ENCODE measurements at places on chromosomes 6 and 20.

GRCh38 chr6:32883789-32884188 lies 29.8 kb downstream of the PSMB9 start:
- no peak for DNase-seq

DNA sequence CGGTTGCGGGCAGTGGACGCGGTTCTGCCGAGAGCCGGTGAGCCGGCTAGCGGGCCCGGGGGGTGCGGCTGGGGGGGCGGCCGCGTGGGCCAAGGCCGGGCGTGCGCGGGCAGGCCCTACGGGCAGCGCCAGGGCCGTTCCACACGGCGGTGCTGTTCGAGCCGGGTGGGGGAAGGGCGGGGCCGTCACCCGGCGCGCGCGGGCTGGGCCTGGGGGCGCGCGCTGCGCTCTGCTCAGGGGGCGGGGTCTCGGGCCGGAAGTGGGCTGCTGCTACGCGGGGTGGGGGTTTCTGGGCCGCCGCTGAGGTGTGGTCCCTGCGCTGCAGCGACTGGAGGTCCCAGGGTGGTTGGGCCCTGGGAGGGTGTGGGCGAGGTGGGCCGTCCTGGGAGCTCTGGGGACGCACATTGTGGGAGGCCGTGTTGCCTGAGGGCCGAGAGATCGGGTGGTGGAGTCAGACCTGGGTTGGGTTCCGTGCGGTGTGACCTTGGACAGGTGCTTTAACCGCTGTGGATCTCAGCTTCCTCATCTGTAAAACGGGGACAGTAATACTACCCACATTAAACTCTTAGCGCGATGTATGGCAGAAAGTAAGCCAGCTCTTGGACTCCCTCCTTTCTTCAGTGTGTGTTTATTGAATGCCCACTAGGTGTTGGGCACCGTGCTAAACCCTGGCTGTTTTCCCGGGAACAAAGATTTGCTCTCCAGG lies 391 bp downstream of the MAPRE1 start:
- DNase-seq: peak; percentile 90

- DNase-seq: no peak
These were observed 143.0 kb upstream of the AHI1 start for GRCh38 chr6:135640449-135641111.

GRCh38 chr6:38508286-38508685 lies 131.4 kb downstream of the BTBD9 start:
- DNase-seq: no peak

- DNase-seq: no peak
These were observed 30.5 kb upstream of the IPCEF1 start for GRCh38 chr6:154386848-154387717.

DNA sequence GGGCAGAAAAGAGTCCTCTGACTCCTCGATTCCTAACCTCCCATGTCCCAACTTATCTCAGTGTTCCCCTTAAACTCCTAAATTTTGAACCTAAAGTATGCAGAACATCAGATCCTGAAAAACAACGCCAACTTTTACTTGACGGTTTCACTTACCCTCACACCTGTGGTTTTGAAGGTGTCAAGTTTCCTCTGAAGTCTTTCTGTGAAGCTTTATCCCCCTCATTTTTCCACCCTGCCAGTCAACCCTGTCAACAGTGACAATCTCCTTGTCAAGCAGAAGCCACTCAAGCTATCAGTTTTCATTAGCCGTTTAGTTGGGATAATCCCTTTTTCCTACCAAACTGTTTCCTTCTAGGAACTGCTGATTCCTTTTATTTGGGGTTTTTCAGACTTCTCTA lies 245.4 kb upstream of the PREP start:
- no peak for DNase-seq

GRCh38 chr20:1993986-1994385 lies at the start of gene PDYN:
PDYN (minus strand) TSS chr20:1994058; CDS start chr20:1983084, 10,974 bp downstream.
- DNase-seq: no peak

- DNase-seq: no peak
These were observed 1.5 kb upstream of the ARID1B start for GRCh38 chr6:156775717-156776116.

DNA sequence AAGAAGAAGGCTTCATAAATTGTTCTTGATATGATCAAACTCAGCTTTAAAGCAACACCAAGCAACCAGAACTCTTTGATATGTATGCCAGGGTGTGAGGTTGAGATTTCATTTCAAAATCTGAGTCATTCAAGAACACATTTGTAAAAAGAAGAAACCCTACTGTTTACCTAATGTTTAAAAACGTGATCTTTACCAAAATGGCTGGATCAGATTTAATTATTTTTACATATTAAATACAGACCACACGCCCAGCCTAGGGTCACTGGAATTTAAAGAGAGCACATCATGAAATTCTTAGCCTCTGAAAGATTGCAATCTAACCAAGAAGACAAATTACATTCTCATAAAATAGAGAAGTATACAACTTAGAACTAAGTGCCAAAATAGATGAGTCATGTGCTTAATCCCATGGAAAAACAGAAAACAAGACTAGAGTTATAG lies 206.8 kb upstream of the SMLR1 start:
- no peak for DNase-seq

- no peak for DNase-seq
These were observed 89.5 kb downstream of the MAP3K7 start for GRCh38 chr6:90497411-90497810.

DNA sequence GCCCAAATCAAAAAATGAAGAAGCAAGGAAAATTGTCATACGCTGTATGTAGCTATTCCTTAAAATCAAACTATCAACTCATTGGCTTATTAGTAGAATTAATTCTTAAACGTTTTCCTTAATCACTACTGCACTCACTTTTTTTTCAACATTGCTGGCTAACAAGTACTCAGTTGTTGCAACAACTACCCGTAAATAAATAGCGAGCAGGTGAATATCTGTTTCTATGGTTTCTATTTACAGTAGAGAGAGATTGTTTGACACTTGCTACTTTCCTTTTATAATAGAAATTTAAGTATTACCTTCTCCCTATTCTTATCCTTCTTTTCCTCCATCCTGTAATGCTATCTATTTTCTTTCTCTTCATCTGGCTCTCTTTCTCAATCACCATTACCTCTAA lies 25.1 kb downstream of the FRK start:
- DNase-seq: no peak

GRCh38 chr6:158666628-158667359 lies 16.9 kb downstream of the SYTL3 start:
- DNase-seq: no peak

- no peak for DNase-seq
These were observed 294.7 kb downstream of the FARS2 start for GRCh38 chr6:5556011-5556410.

- DNase-seq: no peak
These were observed 3.4 kb upstream of the ANGPT4 start for GRCh38 chr20:919491-919916.

- DNase-seq: peak; percentile 57
These were observed at the start of gene CCDC170 for GRCh38 chr6:151493804-151494234. CCDC170 (plus strand) TSS chr6:151494017; CDS start chr6:151494129, 112 bp downstream.

DNA sequence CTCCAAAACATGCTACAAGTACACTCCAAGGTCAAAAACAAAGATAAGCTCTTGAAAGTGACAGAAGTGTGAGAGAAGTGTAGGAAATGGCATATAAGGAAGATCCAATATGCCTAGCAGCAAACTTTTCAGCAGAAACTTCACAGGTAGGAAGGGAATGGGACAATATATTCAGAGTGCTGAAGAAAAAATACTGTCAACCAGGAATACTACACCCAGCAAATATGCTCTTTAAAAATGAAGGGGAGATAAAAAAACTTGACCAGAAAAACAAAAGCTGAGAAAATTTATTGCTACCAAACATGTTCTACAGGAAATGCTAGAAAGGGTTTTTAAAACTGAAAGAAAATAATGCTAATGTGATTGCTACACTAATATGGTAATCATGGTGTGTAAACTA lies 46.2 kb downstream of the THBS2 start:
- no peak for DNase-seq

GRCh38 chr20:49186535-49187329 lies 1.4 kb downstream of the STAU1 start:
- DNase-seq: peak; percentile 45

GRCh38 chr6:168326294-168327261 lies 7.0 kb upstream of the DACT2 start:
- no peak for DNase-seq

GRCh38 chr6:20632696-20633095 lies 98.4 kb downstream of the CDKAL1 start:
- DNase-seq: no peak

DNA sequence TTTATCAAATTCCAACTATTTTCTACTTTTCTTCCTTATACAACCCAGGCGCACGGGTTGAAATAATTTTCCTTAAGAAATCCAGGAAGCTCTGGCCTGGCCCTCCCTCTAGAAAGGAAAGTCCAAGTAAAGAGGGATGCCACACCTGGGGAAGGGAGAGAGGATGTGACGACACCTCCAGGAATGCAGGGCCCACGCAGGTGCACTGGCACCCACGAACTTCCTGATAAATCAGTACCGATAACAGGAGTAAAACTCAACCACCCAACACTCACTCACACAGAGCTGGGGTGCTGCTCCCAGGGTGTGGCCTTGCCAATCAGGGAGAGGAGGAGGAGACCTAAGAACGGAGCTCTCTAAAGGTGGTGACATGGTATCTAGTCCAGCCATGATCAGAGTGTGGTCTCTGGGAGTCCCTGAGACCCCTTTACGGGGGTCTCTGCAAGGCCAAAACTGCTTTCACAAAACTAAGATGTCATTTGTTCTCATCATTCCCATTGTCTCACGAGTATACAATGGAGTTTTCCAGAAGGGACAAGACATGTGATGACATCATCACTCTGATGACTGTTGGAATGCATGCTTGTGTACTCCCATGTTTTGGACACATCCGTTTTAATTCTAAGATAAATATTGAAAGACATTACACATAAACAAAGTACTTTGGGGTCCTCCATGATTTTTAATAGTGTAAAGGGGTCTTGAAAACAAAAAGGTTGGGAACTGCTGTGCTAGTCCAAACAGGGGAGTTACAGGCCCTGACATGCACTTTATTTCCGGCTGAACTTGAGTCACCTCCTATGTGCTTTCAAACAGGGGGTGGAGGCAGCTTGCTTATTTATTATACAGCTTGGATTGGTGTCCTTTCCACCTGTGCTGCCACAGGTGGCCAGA lies 2.2 kb upstream of the PARD6B start:
- DNase-seq: no peak

- DNase-seq: no peak
These were observed 8.7 kb downstream of the UBR2 start for GRCh38 chr6:42572523-42572922.

DNA sequence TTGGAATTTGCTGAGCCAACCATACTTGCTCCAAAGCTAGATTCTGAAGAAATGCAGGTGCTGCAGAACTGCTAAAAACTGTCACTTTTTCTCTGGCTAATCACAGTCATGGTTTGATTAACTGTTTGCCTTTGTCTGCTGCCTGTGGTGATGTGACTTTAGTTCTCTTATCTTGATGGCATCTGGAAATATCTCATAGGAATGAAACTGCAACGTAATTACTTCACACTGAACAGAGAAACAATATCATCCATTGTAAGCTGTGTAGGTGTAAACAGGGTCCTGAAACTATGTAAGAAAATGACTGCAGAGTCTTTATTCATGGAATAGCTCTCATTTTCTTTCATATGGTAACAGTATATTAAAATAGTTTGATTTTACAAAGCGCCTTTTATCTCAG lies 721.9 kb upstream of the HS3ST5 start:
- DNase-seq: no peak

GRCh38 chr6:5302995-5303622 lies 41.8 kb downstream of the FARS2 start:
- peak; percentile 40 for DNase-seq

- DNase-seq: no peak
These were observed 10.6 kb downstream of the IL22RA2 start for GRCh38 chr6:137162692-137163306.

GRCh38 chr6:53854843-53855567 lies 60.2 kb downstream of the LRRC1 start:
- no peak for DNase-seq

DNA sequence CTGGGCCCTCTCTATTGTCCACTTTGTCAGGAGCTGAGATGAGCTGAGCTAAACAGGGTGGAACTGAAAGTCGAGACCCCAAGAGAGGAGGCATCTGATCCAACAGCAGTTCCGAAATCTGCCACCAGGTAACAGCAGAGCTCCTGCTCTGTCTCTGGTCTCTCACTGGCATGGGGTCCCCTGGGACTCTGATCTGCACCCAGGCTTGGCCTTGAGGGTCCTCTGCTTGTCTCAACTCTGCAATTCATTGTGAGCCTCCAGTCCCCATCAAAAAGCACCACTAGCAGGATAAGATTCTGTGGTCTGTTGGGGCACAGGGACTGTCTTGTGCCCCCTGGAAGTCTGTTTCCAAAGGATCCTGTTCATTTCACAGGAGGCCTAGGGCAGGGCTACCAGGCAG lies 62.5 kb upstream of the TOP1 start:
- DNase-seq: no peak

DNA sequence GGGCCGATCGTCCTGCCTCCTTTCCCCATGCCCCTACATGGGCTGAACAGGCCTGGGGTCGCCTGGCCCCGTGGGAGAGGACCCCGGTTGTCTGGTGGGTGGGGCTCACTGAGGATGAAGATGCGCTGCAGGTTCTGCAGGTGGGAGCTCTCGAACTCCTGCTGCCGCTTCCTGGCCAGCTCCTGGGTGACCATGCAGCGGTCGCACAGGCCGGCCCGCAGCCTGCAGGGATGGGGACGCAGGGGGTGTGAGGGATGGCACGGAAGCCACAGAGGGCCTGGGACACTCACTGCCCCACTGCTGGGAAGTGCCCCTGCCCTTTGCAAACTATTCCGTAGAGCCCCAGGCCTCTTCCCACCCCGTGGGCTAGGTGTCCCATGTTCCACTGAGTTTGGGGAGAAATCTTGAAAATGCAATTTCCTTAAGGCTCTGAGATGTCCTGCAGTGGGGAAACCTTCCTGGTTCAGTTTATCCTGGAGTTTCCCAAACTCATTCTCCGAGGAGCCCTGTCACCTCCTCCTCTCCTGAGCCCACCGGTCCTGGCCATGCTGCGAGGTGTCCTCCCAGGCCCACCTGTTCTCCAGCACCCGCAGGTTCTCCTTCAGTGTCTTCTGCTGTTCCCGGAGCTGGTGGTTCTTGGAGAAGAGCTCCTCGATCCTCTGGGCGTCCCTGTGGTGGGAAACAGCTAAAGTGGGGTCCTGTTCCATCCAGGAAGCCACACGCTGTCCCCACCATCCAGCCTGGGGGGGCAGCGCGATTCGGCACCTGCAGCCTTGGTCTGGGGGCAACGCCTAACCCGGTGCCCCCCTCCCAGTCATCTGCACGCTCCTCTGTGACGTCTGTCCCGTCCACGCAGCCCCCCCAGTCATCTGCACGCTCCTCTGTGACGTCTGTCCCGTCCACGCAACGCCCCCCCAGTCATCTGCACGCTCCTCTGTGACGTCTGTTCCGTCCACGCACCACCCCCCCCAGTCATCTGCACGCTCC lies 9.9 kb upstream of the CABLES2 start:
- no peak for DNase-seq

GRCh38 chr6:32803416-32803815 lies 13.4 kb downstream of the HLA-DOB start:
- no peak for DNase-seq

- no peak for DNase-seq
These were observed 154.9 kb upstream of the MLN start for GRCh38 chr6:33958526-33959328.

DNA sequence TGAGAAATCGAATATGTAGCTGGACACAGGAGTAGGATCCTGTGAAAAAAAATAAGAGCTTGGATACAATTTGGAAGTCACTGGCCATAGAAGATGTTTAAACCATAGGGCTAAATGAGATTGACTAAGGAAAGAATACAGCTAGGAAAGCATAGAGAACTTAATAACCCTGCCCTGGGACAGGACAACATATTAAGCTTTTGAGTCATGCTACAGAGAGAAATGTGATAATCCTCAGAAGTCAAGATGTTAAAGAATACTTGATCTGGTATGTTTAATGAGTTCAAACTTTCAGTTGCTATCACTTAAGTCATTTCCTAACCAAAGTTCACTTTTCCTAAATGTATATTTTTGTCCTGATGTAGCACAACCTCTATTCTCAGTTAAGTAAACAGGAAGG lies 154.6 kb upstream of the TSHZ2 start:
- no peak for DNase-seq
